Activated T-helper 1 cell treated with Interleukin-2 at 50 U/mL for 16 hours (primary cell): ENCODE measurements at places on chromosomes 5 and 9.

DNA sequence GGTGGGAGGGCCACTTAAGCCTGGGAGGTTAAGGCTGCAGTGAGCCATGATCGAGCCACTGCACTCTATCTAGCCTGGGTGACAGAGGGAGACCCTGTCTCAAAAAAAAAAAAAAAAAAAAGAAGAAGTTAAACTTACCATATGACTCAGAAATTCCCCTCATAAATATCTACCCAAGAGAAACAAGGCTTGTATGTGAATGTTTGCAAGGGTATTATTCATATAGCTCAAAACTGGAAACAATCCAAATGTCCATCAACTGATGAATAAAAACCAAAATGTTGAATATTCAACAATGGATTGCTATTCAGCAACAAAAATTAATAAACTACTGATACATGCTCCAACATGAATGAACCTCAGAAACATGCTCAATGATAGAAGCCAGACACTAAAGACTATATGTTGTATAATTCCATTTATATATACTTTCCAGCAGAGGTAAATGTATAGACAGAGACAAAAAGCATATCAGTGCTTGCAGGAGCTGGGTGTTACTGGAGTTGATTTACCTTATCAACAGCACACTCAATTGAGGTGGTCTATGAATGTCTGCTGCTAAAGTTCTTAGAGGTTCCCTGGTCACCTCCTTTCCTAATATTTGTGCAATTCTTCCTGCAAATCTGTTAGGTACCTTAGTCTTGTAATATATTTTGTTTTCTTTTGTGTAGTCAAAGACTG, 5.3 kb upstream of the SREK1 start:
- DNase-seq = no peak

DNA sequence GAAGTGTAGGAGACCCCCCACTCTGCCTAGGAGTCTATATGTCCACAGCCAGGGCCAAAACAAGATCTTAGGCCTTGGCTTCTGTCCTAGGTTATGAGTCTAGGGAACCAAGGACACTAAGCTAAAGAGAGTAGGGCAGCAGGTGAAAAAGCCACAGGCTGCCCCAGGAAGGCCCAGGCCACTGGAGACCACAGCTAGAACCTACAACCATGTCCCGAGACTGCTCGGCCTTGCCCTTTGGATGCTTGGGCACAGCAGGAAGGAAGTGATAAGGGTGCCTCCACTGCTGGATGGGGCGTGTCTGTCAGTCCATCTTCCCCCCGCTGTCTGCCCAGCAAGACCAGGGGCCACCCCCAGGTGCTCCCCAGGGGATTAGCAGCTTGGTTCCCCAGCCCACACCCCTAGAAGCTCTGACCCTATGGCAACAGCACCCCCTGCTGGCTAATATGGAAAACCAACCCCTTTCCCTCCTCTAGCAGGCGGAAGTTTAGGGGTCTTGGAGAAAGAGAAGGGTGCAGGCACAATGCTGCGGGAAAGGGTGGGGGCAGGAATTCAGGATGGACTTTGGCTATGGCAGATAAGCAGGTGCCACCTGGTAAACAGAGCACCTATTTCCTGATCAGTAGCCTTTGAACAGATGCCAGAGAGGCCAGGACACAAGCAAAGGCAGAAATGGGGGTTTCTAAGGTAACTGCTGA, 10.5 kb upstream of the IRF1 start:
- DNase-seq = peak; percentile 62

- no peak for DNase-seq
These were observed 119.7 kb upstream of the TARS1 start for GRCh38 chr5:33321026-33321425.

DNA sequence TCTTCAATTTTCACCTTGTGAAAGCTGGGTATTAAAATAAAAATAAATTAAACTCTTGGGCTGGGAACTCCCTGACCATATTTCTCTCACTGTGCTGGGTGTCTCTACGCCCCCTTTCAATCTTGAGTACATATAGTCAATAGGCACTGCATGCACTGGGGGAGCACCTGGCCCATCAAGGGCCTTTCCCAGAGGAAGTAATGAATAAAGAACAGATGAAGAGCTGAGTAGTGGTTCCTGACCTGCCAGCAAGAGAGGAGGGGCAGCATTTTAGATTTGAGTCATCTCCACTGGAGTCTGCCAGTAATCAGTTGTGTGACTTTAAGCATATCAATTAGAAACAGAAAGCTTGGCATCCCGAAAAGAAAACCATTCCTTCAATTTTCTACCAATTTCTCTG, 6.2 kb downstream of the MAPKAP1 start:
- DNase-seq = no peak

DNA sequence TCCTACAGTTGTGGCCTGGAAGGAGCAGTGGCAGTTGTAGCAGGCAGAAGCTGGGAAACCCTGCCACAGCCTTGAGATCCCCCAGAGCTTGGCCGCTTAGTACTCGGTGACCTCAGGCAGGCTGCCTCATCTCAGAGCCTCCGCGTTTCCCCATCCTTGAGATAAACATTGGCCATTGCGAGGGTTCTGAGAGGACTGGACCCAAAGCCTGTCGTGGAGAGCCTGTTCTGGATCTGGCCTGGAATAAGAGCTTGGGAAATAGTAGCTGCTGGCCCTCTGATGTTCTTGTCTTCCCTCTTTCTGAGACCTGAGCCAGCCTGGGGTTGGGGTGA, 1.3 kb downstream of the MIGA2 start:
- no peak for DNase-seq

DNA sequence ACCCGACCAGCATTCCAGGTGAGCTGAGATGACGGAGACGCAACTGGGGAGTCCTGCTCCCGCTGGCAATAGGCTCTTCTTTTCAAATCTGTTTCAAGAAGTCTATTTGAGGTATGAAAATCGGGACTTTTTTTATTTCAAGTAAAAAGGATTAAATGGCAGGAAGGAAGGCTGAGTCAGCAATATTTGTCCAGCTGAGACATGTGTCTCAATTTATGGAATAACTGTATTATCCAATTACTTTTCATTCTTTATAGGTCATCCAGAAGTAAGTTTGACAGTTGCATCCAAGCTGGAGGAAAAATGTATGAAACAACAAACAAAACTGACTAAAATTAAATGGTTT, 221.1 kb downstream of the NR2F1-AS1 start:
- DNase-seq = no peak

- DNase-seq = no peak
These were observed 19.2 kb upstream of the NANS start for GRCh38 chr9:98037357-98037756.

DNA sequence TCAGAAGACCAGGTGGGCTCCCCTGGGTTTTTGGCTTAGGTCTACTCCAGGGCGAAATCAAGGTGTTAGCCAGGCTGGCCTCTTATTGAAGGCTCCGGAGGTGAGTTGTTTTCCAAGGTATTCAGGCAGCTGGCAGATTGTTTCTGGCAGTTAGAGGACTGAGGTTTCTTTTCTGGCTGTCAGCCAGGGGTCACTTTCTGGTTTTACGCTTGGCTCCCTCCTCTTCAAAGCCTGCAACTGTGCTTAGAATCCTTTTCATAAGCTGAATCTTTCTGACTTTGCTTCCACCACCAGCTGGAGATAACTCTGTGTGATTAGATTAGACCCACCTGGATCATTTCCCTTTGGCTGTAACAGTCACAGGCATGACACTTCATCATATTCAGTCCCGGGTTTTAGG, 24.6 kb downstream of the RFK start:
- no peak for DNase-seq

DNA sequence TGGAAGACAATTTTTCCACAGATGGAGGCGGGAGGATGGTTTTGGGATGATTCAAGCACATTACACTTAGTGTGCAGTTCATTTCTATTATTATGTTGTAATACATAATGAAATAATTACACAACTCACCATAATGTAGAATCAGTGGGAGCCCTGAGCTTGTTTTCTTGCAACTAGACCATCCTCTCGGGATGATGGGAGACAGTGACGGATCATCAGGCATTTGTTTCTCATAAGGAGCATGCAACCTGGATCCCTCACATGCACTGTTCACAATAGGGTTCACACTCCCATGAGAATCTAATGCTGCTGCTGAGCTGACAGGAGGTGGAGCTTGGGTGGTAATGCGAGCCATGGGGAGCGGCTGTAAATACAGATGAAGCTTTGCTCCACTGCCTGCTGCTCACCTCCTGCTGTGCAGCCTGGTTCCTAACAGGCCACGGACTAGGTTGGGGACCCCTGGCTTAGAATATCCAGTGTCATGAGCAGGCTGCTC, 1.6 kb downstream of the STKLD1 start:
- DNase-seq = no peak

GRCh38 chr5:130995851-130996250, 169.2 kb downstream of the HINT1 start:
- DNase-seq = no peak

- no peak for DNase-seq
These were observed 290.5 kb downstream of the ANXA1 start for GRCh38 chr9:73441890-73442818.

DNA sequence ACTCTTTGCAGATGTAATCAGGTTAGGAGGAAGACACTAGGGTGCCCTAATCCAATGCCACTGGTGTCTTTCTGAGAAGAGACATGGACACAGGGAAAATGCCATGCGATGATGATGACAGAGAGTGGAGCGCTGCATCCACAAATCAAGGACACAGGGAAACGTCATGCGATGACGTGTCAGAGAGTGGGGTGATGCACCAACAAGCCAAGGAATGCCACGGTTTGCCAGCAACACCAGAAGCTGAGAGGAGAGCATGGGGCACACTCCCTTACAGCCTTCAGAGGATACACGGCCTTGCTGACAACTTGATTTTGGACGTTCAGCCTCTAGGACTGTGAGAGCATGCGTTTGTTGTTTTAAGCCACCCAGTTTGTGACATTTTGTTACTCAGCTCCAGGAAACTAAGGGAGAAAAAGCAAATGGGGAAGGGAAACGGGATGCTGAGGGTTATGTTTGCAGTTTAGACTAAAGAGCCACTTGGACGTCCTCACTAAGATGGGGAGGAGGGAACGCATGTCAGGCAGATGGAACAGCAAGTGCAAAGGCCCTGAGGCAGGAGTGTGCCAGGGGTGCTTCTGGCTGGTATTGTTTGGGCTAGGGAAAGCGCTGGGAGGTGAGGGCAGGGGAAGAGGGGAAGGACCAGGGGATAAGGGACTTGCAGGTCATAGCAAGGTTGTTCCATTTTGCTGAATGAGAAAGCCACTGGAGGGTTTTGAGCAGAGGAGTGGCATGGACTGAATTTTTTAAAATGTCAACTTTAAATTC, 2.5 kb upstream of the TENT4A start:
- no peak for DNase-seq

DNA sequence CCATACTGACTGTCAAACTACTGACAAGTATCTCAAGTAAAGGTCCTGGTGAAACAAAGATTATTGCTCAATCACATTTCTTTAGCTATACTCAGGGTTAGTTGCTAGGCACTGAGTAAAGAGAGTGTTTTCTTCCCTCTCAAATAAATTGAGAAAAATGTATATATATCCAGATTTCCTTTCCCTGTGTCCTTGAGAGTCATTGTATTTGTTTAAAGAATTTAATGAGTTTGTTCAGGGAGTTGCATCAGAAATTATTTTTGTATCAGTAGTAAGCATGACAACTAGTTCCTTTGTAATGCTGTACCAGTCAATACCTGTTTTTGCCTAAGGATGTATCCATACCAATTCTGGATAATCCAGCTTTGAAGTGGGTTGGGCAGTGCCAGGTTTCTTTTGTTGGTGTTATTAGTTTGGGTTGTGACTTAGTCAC, 3.2 kb upstream of the ANKHD1 start:
- no peak for DNase-seq

DNA sequence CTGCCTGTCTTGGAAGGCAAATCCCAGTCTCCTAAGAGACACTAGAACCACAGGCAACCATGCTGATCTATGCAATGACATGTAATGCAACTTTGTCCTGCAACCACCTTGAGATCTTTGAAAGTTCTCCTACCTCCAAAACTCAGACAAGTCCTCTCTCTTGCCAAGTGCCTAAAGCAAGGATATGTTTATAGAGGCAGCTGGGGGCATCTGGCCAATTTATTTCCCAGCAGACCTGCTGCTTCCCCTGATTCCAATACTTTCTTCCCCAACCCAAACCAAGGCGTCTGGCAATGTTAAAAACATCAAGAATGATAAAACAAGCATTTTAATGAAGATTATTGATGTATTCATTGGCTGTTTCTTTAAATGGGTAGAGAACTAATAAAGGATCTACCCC, 138.4 kb downstream of the DOCK8 start:
- DNase-seq = no peak

DNA sequence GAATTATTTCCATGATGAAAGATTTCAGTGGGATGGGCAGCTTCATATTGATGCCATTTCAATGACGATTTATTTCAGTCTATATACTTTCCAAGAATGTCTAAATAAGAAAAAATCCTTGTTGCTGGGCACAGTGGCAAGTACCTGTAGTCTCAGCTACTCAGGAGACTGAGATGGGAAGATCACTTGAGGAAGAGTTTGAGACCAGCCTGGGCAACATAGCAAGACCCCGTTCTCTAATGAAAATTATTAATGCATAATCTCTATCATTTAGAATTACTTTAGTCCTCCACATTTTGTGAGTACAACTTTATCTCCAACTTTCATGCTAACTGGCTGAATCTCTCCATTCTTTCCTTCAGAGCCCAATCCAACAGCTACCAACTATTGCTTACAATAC, 52.5 kb downstream of the PTBP3 start:
- no peak for DNase-seq

- DNase-seq = no peak
These were observed 160.0 kb upstream of the GNA14 start for GRCh38 chr9:77807846-77808750.

DNA sequence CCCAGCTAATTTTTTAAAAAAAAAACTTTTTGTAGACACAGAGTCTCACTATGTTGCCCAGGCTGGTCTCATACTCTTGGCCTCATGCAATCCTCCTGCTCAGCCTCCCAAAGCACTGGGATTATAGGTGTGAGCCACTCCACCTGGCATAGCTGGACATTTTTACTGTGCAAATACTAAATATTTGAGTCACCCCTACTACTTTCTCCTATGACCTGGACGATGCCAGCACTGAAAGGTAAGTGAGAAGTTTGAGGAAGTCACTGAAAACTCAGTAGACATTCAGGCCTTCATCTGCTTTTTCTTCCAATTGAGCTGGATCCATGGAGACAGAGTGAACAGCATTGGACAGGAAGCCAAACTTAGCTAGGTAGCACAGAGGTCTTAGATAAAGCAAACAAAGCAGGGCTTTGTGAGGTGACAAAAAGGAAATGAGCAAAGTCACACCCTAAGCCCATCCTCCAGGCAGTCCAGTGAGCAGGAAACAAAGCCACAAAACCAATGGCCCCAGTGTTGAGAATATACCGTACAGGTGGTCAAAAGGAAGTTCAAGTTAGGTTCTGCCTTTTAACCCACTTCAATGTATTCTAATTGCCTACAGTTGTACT, 192.6 kb upstream of the RASA1 start:
- DNase-seq = peak; percentile 1

GRCh38 chr5:125928663-125929062, 494.5 kb upstream of the GRAMD2B start:
- DNase-seq = no peak

- peak; percentile 7 for DNase-seq
These were observed 21.5 kb upstream of the ARHGAP26 start for GRCh38 chr5:142748568-142749249.
